ENCODE measurements at places on chromosomes 5 and 9. TPM values are rescaled to one million over a fixed set of nuclear protein-coding genes. Genes with fewer than 3 reads are reported as not detected.

The CCDC187 gene
- under 0.01 TPM for total RNA-seq

The CARD9 gene
- total RNA-seq = 2.2 TPM

The MARCOL gene
- total RNA-seq = 8.3 TPM

The C9orf50 gene
- total RNA-seq = 0.18 TPM

The ARRDC1 gene
- total RNA-seq = 11.5 TPM

The KYAT1 gene
- total RNA-seq = 5.3 TPM

The GARIN3 gene
- total RNA-seq = not detected

The GBGT1 gene
- total RNA-seq = 7.8 TPM

The SLC6A19 gene
- total RNA-seq = not detected

The NR5A1 gene
- not detected for total RNA-seq

The UGT3A2 gene
- not detected for total RNA-seq

The EIF4E1B gene
- total RNA-seq = not detected

The TRAF2 gene
- 6.3 TPM for total RNA-seq

The WWC1 gene
- 1.8 TPM for total RNA-seq

The UGT3A1 gene
- total RNA-seq = not detected

The CFAP77 gene
- total RNA-seq = not detected

The CEP72 gene
- 2.0 TPM for total RNA-seq

The ECSCR gene
- 0.14 TPM for total RNA-seq

The DOK3 gene
- 1.7 TPM for total RNA-seq

The TAF11L12 gene
- not detected for total RNA-seq

The FCN2 gene
- total RNA-seq = not detected

The GCNT4 gene
- total RNA-seq = 4.3 TPM

The TLX3 gene
- total RNA-seq = not detected

The TCF7 gene
- 0.28 TPM for total RNA-seq

The RGMB gene
- total RNA-seq = 30.3 TPM

The CCL19 gene
- not detected for total RNA-seq

The EQTN gene
- total RNA-seq = not detected

The PHF24 gene
- total RNA-seq = under 0.01 TPM

The SPAG8 gene
- 1.2 TPM for total RNA-seq

The CD274 gene
- total RNA-seq = 2.2 TPM

The IRX2 gene
- not detected for total RNA-seq

The CCIN gene
- 0.57 TPM for total RNA-seq

The PTGER4 gene
- 3.4 TPM for total RNA-seq

The PAPPA gene
- 209 TPM for total RNA-seq

The TAF11L10 gene
- not detected for total RNA-seq
